ENCODE measurements at places on chromosomes 3 and 15. TPM values are rescaled to one million over a fixed set of nuclear protein-coding genes. Genes with fewer than 3 reads are reported as not detected.

GRCh38 chr15:70530503-70530902 is 232.9 kb downstream of the UACA start:
- DNase-seq = no peak

- DNase-seq = no peak
These were observed 12.0 kb downstream of the SLC24A1 start for GRCh38 chr15:65633752-65634151.

The TTLL13 gene
- 0.54 TPM for total RNA-seq

DNA sequence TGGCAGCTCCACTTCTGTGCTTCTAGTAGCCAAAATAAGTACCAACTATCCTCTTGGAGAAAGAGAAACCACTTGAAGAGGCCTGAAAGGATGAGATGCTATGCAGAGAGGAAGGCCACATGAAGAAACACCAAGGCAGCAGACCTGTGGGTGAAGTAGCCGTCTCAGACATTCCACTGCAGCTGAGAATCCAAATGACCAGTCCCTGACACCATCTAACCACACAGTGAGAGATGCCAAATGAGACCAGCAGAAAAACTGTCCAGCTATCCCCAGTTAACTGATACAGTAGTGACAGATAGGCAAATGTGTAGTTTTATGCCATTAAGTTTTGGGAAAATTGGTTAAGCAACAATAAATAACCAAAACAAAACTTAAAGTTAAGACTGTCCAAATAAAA is 47.9 kb upstream of the ZSCAN2 start:
- no peak for DNase-seq

The DZIP1L gene
- total RNA-seq = 0.29 TPM

- DNase-seq = no peak
These were observed 31.4 kb downstream of the NPTN start for GRCh38 chr15:73601451-73602445.

DNA sequence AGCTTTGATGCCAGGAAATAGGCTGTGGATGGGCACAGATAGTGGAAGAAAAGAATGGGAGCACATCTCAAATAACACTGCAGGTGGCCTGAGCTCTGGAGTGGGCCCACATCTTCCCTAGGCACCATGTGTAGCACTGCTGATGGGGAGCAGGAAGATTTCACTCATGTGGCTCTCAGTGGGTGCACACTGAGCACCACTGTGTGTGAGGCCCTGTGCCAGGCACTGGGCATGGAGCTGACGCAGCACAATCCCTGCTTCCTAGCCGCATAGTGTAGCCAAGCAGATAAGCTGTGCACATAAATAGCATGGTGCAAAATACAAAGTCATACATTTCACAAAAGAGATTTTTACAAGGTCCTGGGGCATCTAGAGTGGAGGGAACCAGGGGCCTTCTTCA is 101.6 kb downstream of the MOBP start:
- DNase-seq = no peak

The DISP2 gene
- 0.08 TPM for total RNA-seq

- no peak for DNase-seq
These were observed 27.9 kb upstream of the KLF13 start for GRCh38 chr15:31298707-31299172.

GRCh38 chr15:69170597-69170996 is 10.2 kb downstream of the GLCE start:
- no peak for DNase-seq

The FBXW12 gene
- total RNA-seq = not detected

The NR2E3 gene
- not detected for total RNA-seq

DNA sequence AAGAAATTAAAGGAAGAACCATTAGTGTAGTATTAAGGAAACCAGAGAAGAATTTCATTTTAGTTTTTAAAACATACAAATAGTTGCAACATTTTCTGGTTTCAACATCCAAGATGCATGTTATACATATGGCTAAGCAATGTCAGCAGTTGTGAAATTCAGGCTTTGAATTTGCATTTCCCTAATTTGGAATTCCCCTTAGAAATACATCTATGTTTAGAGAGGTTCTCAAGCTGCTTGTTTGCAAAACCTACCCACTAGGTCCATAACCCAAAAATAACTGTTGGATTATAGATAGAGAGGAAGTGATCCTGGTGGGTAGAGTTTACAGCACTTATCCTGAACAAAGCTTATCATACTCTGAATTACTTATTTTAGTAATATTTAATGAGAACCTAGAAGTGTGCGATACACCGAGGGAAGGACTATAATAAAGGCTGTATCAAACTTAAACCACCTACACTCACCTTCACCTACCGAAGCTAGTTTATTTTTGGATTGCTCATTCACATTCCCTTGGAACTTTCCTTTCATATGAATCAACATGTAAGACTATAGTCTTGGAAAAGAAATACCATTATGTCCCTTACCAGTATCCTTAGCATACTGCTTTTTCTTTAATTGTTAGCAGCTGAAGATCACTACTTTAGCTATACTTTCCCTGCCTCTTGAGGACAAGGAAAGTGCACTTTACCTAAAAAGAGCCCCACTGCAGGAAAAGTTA is 60.6 kb downstream of the CHAC1 start:
- no peak for DNase-seq

GRCh38 chr3:63900010-63900409 is 12.2 kb downstream of the SCAANT1 start:
- DNase-seq = no peak

The GOLGA8Q gene
- total RNA-seq = 0.82 TPM

The CCDC54 gene
- total RNA-seq = not detected

- peak; percentile 82 for DNase-seq
These were observed 395 bp downstream of the ZFAND6 start for GRCh38 chr15:80059786-80060355.

GRCh38 chr3:17942856-17943255 is 200.4 kb upstream of the TBC1D5 start:
- DNase-seq = no peak

The SI gene
- not detected for total RNA-seq

DNA sequence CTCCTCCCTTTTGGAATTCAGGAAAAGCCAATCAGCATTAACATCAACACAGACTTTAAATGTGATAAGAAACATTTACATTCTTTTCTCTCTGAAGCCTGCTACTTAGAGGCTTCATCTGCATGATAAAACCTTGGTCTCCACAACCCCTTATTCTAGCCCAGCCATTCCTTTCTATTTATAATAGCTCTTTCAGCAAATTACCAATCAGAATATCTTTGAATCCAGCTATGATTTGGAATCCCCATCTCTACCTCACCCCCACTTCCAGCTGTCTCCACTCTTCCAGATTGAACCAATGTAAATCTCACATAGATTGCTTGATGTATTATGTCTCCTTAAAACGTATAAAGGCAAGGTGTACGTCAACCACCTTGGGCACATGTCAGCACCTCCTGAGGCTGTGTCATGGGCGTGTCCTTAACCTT is 139.7 kb downstream of the TUSC7 start:
- DNase-seq = no peak

- DNase-seq = no peak
These were observed 81.6 kb downstream of the DNASE1L3 start for GRCh38 chr3:58129041-58129770.

DNA sequence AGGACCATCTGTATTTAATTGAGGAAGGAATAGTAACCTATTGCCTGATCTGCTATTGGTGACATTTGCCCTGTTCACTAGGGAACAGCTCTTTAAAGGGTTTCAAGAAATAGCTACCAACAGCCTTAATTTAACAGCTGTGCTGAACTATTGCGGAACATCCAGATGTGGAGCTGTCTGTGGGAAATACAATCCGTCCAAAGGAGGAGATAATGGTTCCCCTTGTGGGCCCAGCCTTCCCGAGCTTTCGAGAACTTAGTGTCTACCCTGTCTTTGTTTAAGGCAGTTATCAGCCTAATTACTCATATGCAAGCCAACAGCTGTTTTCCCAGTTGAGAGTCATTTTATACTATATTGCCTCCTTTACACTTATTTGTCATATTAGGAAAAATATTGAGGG is 398.6 kb downstream of the WDR72 start:
- DNase-seq = no peak

GRCh38 chr3:36695769-36696137 is 68.6 kb downstream of the DCLK3 start:
- DNase-seq = no peak

The DCLK3 gene
- total RNA-seq = 0.10 TPM

The ROPN1 gene
- total RNA-seq = not detected

DNA sequence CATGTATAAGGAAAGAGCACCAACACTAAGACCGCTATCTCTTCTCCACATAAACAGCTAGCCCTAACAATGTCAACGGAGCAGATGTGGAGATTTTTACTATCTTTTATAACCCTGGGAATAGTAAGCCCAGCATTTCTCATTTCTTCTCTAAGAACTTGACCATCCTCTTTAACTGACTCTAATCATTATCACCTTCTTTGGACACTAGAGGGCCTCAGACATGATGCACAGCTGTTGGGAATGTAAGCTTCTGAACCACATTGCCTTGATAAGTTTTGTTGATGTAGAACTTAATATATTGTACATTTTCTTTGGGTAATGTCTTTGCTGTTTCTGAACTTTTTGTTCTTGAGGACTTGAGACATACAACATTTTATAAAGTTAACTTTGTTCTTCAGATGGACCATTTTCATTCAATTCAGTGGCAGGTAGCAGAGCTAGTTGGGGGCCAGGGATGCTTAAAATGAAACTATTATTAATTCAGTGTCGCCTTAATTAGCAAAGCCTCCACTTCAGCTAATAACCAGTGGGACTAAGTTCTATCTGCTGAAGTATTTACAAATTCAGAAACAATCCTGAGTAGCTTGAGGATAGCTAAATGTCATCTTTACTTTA is 9.6 kb upstream of the TAGLN3 start:
- no peak for DNase-seq

The ANKUB1 gene
- total RNA-seq = not detected

GRCh38 chr3:27244374-27244773 is 124.8 kb downstream of the NEK10 start:
- no peak for DNase-seq

DNA sequence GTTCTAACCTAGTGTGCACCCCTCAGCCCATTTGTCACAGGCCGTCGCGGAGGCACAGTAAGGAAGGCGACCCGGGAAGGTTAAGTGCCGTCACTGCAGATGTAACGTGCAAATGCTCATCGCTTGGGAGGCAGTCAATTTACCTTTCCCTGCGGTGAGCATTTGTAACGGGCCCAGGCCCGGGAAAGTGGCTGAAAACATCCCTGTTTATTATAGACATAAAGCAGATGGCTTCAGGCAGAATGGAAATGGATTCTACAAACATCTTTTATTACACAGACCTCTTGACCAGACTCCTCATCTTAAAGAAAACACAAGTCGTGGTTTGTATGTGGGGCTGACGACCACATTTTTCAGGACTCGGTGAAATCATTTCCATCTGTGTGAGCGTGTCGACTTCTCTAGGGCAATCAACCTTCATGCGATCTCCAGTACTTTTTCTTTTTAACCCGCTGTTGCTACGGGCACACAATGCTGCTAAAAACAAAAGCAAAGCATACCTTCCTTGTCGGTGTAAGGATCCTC is 43.6 kb downstream of the NMNAT3 start:
- no peak for DNase-seq

- DNase-seq = no peak
These were observed 295.7 kb downstream of the TUSC7 start for GRCh38 chr3:117005274-117005673.

The LSMEM2 gene
- not detected for total RNA-seq

DNA sequence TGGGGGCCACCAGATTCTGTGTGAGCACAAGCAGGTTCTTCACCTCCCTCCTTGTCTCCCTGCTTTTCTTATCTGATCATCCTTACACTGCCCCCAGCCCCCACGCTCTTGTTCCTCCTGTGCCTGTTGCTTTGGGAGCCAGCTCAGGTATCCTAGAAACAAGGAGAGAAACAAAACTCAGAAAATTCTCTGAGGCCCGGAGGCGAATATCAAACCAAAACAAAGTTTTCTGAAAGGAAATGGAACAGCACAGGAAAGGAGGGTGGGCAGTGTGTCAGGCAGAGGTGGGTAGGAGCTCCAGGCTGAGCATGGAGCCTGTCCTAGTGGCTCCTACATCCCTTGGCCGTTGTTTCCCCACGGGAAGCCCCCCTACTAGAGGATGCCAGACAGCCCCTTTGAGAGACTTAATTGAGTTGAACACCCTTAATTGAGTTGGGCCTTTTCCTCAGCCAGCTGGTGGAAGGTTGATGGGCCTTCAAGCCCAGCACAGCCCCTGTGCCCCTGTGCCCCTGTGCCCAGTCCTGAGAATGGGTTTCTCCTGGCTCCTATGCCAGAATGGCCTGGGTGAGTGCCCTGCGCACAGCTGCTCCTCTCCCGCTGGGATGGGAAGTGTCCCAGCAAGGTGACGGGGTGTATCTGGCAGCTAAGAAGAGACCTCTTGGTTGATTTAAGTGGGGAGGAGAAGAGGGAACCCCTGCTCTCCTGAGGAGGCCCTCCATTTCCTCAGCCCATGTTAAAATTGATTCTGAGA is 22.8 kb upstream of the JMJD7 start:
- DNase-seq = no peak

The SETMAR gene
- total RNA-seq = 23.6 TPM

The CCR2 gene
- total RNA-seq = not detected

- peak; percentile 84 for DNase-seq
These were observed at the start of gene ATP6V1A for GRCh38 chr3:113746548-113747282. Gene ATP6V1A (plus strand): TSS chr3:113747035. CDS start chr3:113778754, 31,719 bp downstream.

- no peak for DNase-seq
These were observed 7.7 kb upstream of the ACTC1 start for GRCh38 chr15:34802803-34803750.

DNA sequence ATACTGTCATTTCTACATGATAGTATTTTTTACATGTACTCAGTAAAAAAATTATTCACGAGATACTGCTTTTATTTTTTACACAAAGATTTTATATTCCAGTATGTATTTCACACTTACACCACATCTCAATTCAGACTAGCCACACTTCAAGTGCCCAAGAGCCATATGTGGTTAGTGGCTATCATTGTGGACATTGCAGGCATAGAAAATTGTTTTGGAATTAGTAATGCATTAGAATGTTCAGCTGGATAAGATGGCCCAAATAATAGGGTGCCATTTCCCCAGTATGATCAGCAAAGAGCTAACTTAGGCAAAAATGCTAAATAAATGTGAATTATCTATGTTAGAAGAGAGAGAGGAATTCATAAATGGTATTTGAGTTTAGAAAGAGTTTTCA is 203.8 kb upstream of the MCTP2 start:
- no peak for DNase-seq

All from activated naive CD8-positive, alpha-beta T cell treated with anti-CD3 and anti-CD28 coated beads for 36 hours (primary cell).